Activated T-helper 1 cell treated with anti-CD3 and anti-CD28 coated beads, Interleukin-2, amount 50 U/mL, for 16 hours (primary cell): ENCODE measurements at places on chromosomes 5 and 9.

GRCh38 chr9:130128251-130128650 lies 44.0 kb upstream of the NCS1 start:
- peak; percentile 58 for DNase-seq

DNA sequence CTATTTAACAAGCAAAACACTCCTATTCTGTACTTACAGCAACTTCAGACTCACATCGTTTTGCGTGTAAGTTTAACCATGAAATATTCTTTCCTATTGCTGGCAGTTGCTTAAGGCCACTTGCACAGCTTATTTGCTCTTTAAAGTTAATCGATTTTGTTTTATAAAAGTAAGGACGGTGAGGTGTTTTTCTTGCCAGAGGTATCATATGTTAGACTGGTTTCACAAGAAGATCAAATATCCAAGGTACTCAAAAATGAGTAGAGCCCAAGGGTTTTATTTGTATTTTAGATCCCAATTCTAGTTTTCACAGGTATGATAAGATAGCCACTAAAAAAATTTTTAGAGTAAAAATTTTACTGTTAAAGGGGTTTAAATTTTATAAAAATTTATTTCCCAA lies 16.2 kb downstream of the CLINT1 start:
- DNase-seq, result no peak

- no peak for DNase-seq
These were observed 108.9 kb downstream of the WNK2 start for GRCh38 chr9:93292664-93293328.

- DNase-seq, result no peak
These were observed 36.8 kb downstream of the ROPN1L start for GRCh38 chr5:10478436-10478835.

- DNase-seq, result no peak
These were observed 82.5 kb downstream of the SPRY4 start for GRCh38 chr5:142242272-142242671.

GRCh38 chr9:70030156-70030555 lies 13.5 kb upstream of the MAMDC2 start:
- no peak for DNase-seq

- DNase-seq, result no peak
These were observed 567.5 kb downstream of the ELAVL2 start for GRCh38 chr9:23258569-23258968.

DNA sequence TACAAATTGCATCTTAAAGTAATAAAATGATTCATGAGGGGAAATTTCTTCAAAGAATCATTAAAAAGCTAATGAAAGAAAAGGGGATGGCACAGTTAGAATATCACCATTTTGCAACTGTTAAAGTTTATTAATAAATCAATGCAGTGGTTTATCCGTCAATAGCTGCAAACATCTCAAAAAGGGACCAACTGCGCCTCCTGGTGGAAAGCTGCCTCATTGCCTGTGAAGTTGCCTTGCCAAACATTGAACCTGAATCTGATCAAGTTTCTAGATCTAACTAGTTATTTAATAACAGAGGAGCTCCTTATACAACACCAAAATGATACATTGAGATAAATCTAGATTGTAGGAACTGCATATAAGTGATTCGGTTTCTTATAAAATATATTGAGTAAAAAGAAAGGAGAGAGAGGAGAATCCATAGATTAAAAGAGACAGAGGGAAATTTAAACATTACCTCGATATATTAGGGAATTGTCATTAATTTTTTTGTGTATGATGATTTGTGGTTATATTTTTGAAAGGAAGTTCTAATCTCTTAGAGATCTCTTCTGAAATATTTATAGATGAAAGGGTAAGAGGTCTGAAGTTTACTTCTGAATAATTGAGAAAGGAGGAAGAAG lies 6.9 kb upstream of the NDUFB6 start:
- peak; percentile 76 for DNase-seq

DNA sequence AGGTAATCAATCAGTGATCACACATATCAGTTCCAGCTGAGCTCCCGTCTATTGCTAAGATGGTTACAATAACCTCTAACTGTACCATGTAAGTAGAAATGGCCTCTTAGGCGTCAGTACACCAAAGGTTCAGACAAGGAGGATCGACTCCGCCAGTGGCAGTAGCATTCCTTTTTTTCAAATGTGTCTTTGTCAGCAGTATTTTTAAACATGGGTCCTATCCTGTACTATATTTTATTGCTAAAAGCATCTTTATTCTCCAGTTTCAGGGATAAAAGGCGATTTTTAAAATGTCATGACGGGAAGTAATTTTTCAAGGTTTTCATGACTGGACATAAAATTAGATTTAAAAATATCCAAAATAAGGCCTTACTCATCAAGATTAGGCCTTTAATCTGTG lies 64.8 kb upstream of the TBCA start:
- DNase-seq, result no peak

DNA sequence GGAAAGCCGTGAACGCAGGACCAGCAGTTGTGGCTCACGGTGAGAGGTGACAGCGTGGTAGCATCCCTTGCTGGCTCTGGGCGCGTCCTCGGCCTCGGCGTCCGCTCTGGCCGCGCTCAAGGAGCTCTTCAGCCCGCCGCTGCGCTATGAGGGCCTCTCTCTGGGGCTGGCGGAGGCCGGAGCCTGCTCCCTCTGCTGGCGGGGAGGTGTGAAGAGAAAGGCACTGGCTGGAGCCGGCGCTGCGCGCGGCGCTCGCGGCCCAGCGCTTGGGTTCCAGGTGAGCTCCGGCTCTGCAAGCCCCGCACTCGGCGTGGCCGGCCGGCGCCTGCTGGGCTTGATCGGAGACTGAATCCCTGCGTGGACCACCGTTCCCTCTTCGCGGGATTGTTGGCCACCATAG lies 705.6 kb downstream of the SEMA5A start:
- no peak for DNase-seq

DNA sequence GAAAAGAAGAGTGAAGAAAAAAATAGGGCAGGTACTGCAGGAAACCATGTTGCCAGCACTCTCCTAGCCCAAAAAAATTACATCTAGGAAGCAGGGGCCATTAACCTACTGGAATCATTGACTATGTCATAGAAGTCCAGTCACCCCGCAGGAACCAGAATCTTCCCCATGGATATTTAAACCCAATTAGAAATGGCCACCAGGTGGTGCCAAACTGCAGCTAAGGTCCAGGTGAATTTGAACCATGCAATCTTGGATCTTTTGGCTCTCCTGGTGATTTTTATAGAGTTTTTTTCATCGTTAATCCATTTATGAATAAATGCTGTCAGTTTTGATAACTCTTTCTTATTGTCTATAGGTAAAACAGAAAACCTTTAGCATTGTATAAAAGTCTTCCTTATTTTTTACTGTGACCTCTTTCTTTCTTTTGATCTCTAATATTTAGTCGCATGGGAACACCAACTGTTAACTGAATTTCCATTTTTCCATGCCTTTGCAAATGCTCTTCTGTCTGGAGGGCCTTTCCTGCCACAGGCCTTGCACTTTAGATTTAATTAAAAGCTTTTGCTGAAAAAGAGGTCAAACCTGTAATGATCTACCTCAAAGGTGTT lies 147.5 kb upstream of the FGF10 start:
- no peak for DNase-seq

DNA sequence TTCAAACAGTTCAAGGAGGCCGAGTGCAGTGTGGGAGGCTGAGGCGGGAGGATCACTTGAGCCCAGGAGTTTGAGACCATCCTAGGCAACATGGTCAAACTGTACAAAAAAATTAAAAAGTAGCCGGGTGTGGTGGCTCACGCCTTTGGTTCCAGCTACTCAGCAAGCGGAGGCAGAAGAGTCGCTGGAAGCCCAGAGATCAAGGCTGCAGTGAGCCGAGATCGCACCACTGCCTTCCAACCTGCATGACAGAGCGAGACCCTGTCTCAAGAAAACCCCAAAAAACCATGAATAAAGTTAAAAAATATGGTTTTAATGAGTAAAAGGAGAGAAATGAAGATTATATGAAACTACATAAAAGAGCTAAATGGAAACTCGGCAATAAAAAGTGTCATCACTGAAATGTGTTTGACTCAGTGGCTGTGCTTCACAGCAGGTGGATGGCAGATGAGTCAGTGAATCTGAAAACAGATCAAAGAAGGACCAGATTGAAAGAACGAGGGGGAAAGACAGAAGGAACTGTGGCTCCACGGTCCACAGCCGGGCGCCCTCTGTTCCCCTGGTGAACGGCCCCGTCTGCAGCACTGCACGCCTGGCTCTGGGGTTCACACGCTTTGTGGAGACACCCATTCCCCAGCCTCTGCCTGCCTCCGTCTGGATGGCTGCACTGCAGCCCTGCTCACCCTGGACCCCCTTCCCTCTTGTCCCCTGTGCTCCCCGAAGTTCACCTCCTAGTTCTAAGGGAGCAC lies 25.1 kb downstream of the EXD3 start:
- DNase-seq, result no peak

DNA sequence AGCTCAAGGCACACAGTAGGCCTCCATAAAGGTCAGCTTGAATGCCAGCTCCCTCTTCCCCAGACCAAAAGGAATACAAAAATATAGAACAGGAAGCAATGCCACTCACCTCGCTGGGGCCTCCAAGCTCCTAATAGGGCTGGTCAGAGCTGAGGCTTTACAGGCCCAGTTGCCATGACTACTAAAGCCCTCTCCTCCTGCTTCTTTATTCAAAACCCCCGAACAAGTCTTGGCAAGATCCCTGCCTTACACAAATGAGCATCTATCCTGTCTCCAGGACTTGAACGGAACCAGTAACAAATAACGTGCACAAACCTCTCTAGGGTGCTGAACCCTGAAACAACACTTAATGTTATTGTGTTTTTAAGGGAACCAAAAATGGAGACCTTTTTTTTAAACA lies 136.3 kb downstream of the SIL1 start:
- DNase-seq, result no peak

DNA sequence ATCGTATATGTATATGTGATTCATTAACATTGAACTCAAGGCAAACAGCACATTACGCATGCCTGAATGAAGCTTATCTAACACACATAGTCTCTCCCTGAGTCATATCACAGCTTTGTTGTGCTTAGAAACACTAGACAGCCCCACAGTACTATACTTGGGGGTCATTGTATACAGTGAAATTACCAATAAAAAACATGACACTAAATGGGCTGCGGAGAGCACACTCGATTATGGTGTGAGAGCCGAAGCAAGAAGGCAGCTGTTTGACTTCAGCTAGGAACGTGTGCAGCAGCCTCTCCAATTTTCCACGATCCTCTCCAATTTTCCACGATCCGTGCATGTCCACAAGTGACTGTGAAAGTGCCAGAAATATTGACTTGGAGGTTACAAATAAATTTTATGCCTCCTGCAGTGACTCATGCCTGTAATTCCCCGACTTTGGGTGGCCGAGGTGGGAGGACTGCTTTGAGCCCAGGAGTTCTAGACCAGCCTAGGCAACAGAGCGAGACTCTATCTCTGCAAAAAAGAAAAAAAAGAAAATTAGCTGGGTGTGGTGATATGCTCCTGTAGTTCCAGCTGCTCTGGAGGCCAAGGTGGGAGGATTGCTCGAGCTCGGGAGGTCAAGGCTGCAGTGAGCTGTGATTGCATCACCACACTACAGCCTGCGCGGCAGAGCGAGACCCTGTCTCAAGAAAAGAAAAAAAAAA lies 102.4 kb downstream of the DAPK1 start:
- DNase-seq, result no peak
